ENCODE measurements at places on chromosomes 11 and 22.

DNA sequence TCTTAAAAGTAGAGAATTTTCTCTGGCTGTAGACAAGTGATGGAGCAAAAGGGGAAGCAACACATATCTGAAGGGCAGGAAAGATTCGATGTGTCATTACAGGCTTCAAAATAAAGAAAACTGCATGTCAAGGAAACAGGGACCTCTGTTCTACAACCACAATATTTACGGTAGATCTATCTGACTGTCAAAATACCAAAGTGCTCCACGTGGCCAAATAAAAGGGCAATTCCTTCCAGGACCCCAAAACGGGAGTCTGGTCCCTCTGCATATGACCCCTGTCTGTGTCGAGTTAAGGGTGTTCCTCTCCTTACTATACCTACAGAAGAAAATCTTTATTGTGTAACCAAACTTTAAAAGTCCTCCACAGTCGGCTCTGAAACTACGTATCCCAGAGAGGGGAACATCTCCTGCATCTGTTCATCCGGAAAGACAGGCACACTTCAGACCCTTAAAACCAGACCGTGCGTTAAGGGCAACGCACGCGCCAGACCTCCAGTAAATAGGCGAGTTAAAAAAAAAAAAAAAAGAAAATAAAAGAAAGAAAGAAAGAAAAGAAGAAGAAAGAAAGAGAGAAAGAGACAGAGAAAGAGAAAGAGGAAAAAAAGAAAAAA, 756 bp downstream of the CLNS1A start:
- DNase-seq: no peak

- no peak for DNase-seq
Observed at GRCh38 chr11:79033833-79034232, 407.0 kb downstream of the TENM4 start.

- DNase-seq: peak; percentile 37
Observed at GRCh38 chr22:26461188-26461810, 22.3 kb downstream of the HPS4 start.

- no peak for DNase-seq
Observed at GRCh38 chr11:73387594-73388264, 11.5 kb downstream of the RELT start.

GRCh38 chr11:4026389-4026788, 68.2 kb upstream of the RRM1 start:
- no peak for DNase-seq

DNA sequence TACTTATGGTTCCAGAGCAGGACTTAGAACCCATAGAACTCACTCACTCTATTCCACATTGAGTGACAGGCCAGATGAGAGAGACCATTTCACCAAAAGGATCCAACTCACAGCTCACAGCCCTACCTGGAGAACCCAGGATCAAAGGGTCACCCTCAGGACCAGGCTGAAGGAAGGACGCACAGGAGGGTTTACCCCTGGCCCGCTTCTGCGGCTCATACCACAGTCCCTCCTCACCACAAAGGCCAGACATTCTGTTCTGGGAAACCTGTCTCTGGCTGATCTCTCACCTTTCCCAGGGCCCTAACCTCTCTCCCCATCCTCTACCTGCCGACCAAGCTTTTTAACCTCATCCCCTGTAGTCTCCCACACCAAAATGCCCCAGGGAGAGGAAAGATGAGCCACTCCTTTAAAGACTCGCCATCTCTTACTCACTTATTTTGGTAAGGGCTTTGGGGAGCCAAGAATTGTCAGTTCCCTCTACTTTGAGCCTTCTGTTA, 4.7 kb downstream of the FOSL1 start:
- DNase-seq: no peak

- DNase-seq: no peak
Observed at GRCh38 chr11:82883853-82884252, 16.4 kb downstream of the PRCP start.

DNA sequence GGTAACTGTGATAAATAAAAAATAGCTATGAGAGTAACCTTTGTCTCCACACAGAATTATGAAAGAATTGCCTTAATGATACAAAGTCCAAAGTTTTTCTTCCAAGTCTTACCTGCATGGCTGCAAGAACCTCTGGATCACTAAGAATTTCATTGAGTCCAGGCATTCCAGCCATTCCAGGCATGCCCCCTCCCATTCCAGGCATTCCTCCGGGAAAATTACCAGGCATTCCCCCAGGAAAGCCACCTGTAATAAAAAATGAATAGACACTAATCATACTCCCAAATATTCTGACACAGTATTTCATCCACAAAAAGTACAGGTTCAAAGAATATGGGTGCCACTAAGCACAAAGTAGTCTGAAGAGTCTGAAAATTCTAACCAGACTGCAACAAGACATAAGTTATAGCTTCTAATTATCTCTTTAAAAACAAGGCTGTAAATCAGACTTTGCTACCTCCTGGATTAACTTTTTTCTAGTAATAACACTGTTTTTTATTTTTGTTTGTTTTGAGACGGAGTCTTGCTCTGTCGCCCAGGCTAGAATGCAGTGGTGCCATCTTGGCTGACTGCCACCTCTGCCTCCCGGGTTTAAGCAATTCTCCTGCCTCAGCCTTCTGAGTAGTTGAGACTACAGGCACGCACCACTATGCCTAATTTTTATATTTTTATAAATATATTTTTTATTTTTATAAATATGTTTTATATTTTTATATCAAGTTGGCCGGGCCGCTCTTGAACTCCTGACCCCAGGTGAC, 8.0 kb upstream of the SLC25A17 start:
- no peak for DNase-seq

GRCh38 chr11:77821349-77821851, 456 bp downstream of the AAMDC start:
- peak; percentile 18 for DNase-seq

DNA sequence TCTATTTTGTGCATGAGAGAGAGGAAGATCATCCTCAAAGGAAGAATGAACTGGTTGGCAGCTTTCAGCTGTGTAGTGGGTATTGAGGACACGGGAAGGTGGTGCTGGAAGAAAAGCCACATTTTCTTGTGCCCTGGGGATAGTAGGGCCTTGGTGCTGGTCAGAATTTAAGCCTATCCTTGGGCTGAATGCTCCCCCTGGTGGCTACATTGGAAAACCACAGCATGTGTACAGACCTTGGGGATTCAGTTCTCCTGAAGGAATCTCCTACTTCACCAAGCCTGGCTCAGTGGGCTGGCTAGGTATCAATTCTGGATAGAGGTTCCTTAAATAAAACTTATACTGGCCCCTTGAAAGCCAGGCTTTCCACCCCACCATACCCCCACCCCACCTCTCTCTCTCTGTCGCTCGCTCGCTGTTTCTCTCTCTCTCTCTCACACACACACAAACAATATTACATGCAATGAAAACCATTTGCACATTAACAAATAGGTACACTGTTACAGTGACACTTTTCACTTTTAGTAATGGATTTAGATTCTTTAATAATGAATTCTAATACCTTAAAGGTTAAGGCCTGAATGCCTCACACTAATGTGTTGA, 2.8 kb upstream of the OR51M1 start:
- peak; percentile 25 for DNase-seq
